Testis (tissue), 5 donors: ENCODE measurements at places on chromosomes 11 and 22.

- no peak for DNase-seq
Observed at GRCh38 chr11:3095712-3096361, 38.6 kb upstream of the CARS1 start.

GRCh38 chr22:32354360-32355351 is 3.0 kb upstream of the RFPL3 start:
- DNase-seq = no peak

- DNase-seq = peak; percentile 59
Observed at GRCh38 chr11:63888170-63889086, 28.5 kb downstream of the RCOR2 start.

- no peak for DNase-seq
Observed at GRCh38 chr11:82974135-82974534, 72.6 kb downstream of the DDIAS start.

DNA sequence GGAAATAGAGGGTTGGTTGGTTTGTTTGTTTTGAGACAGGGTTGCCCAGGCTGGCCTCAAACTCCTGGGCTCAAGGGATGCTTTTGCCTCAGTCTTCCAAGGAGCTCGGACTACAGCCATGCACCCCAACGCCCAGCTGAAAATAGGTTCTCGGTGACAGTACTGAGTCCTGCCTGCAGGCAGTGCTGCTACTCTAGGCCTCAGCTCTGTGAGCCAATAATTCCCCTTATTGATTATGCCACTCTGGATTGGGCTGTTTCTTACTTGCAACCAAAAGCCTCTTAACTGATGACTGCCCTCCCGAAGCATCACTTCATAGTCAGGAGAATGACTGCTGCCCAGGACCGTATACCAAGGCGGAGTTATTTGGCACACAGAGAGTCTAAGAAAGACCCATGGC is 1.2 kb upstream of the C11orf16 start:
- no peak for DNase-seq

DNA sequence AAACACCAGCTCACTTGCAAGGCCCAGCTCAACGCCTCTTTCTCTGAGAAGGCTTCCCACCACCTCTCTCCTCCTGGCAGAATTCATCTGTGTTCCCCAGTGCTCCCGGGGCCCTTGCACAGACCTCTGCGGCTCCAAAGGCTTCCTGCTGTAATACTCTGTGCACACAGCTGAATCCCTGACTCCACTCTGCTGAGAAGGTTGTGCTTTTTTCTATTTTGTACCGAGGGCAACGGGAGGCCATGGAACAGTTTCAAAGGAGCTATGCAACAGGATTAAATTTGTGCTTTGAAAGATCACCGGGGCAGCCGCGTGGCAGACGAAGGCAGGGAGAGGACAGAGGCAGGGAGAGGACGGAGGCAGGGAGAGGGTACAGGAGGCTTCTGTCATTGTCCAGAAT is 49.2 kb upstream of the SYT7 start:
- DNase-seq = no peak

GRCh38 chr22:41405588-41405987 is 23.8 kb downstream of the TEF start:
- DNase-seq = no peak

- DNase-seq = peak; percentile 73
Observed at GRCh38 chr22:30968015-30968923, at the start of gene MORC2. Gene MORC2, minus strand, starts transcription at chr22:30968774. Its CDS starts 885 bp downstream, at chr22:30967889.

DNA sequence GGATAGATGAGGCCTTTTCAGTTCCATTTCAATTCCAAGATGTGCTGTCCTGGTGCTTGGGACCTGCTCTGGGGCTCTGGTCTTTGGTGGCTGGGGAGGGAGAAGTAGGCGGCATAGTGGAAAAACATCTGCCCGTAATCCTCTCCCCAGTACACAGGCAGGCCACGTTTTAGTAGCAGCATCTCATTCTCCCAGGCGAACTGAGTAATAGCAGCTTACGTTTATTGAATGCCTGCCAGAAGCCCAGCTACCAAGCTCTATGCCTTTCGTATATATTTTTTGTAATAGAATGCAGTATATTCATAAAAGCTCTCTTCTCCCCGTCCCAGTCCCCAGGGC is 11.4 kb downstream of the ACO2 start:
- DNase-seq = no peak

DNA sequence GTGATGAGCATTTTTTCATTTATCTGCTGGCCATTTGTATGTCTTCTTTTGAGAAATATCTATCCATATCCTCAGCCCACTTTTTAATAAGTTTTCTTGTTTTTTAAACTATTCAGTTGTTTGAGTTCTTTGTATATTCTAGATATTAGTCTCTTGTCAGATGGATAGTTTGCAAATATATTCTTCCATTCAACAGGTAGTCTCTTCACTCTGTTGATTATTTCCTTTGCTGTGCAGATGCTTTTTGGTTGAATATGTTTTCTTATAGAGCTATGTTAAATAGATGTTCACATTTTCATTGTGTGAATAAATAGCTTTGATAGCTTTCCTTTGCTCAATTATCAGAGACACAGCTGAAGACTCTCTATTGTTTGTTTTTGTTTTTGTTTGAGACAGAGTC is 68.2 kb upstream of the ALKBH3 start:
- no peak for DNase-seq

- no peak for DNase-seq
Observed at GRCh38 chr11:82792319-82792718, 58.7 kb upstream of the FAM181B start.

DNA sequence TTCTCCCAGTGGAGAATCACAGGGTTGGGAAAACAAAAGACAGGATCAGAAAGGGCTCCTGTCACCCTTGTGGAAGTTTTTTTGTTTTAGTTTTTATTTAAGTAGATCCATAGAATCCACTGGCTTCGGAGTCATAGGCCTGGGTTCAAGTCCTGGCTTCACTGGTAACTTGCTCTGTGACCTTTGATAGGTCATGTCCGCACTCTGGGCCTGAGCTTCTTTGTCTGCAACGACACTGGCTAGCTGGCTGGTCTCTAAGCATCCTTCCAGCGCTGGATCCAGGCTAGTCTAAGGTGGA is 1.4 kb downstream of the ZFTA start:
- DNase-seq = no peak
